ENCODE measurements at places on chromosomes 3 and 15.

DNA sequence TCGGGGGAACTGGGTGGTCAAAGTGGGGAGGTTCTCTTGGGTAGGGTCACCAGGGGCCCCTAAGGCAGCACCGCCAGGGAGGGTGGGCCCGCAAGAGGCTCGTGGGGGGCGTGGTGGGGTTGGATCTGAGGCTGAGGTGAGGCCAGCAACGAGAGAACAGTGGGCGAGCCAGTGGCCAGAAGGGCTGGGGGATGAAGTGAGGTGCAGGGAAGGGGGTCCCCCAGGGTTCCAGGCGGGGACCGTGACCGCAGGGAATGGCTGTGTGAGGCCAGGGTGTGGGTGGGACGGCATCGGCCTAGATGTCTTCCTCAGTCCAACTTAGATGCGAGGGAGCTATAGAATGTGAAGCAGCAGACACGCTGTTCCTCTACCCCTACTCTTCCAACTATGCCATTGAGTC lies 78.2 kb downstream of the SNRK start:
- DNase-seq = no peak

DNA sequence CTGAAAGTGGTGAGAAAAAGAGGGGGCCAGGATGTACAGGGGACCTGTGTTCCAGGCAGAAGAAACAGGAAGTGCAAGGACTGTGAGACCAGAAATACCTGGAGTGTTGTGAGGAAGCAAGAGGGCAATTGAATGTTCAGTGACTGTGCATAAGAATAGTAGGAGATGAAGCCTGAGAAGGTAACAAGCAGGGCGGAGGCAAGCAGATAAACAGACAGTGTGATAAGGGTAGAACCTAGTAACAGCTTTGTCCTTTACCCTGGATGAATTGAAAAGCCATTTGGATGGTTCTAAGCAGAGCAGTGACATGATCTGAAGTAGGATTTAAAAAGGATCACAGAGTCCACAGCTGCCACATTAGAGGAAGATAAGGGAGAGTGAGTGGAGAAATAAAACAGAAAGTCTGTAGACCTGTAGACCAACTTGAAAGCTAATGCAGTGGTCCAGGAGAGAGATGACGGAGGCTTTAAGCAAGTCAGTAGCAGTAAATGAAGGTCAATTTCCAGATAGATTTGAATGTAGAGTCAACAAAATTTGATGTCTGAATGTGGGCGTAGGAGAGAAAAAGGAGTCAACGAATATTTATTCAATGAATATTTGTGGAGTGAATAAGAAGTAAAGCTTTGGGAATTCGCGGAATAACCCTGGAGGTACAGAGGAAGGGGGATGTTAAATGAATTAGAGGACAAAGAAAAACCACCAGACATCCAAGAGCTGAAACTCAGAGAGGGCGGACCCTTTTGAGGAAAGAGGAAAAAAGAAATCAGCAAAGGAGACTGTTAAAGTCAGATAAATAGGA lies 4.2 kb upstream of the PLOD2 start:
- DNase-seq = no peak

DNA sequence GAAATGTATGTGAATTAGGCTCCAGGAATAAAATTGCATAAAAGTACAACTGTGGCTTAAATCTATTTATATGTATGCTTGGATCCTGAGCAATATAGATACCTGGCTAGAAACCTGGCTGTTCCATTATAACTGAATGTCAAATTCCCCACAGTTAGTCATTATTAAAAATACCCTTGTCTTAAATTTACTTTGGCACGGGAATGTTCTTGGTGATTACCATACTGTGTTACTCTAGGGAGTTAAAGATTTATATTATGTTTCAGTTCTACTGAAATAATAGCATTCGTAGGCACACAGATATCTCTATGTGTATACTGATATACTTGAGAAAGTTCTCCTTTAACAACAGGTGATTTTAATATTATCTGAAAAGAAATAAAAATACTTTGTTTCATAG lies 394.1 kb downstream of the PTPRG start:
- DNase-seq = no peak

DNA sequence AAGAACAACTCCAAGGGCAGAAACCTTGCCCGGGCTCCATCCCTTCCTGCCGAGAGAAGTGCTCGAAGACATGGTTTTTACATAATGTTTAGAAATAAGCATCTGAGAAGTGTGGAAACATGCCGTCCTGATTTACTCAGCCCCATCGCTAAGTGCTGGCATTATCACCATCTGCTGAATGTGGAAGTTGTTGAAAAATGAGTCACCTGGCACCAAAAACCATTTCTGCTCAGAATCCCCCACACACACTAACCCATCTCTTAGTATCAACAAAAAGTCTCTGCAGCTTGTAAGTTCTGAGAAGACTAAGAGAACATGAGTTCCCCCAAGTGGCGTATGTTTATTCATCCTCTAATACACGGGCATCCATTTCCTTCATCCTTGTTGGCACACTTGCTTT lies 51.0 kb upstream of the ARL8B start:
- peak; percentile 31 for DNase-seq

DNA sequence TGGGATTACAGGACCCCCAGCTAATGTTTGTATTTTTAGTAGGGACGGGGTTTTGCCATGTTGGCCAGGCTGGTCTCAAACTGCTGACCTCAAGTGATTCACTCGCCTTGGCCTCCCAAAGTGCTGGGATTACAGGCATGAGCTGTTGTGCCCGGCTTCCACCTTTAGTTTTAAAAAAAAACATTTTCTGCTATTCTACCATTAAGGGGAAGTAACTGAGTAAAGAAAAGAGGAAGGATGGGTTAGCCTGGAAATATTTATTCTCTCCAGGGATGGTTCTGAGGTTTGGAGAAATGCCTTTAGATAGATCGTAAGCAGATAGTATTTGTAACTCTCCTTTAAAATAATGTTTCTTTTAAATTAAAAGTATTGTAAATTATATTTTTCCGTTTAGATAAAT lies 3.1 kb downstream of the AP4E1 start:
- peak; percentile 67 for DNase-seq

DNA sequence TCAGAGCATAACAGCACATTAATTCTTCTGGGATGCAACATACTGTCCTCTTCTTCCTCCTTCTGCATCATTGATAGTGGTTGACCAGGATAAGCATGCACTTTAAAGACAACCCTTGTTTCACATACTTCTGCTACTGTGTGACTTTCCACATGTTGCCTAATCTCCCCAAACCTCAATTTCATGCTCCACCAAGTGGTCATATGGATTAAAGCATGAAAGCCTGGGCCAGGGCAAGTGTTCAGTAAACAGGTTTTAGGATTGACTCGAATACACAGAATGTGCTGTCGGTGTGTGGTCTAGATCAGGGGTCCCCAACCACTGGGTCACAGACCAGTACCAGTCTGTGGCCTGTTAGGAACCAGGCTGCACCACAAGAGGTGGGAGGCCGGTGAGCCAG lies 22.5 kb upstream of the BFSP2 start:
- peak; percentile 36 for DNase-seq

DNA sequence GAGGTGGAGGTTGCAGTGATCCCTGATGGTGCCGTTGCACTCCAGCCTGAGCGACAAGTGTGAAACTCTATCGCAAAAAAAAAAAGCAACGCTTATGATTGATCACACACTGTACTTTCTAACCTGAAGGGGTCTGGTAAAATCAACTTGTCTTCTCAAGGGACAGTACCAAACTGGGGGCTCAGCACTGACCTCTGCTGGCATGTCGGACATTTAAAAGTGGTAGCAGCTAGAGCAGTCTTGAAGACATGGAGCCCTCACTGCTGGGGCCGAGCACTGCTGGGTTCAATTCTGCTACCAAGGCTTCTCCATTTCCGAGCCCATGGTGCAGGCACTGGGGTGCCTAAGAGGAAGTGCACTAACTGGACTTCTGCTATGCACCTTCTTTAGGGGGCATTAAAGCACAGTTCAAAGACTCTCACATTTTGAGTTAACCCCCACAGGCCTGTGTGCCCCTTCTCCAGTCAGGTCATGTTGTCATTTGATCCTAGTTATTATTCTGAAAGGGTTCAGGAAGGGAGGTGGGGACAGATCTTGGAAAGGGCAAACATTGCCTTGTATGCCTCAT lies 26.4 kb upstream of the LAMP3 start:
- DNase-seq = peak; percentile 55

DNA sequence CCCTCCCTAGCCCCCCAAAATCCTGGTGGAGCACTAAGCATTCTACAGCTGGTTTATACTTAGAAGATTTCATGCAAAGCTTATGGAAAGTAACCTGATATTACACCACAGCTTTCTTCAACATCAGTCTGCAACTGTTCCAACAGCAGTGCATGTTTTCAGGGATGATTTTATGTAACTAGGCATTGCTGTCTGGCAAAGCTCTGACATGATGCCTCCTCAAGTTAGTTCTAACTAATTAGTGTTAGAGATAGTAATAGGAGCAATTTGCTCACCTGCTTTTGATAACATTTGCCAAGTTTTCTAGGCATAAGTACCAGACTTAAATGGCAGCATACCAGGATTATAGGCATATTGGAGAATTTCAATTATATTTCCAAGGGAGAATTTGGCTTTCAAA lies 330.3 kb upstream of the SGO1 start:
- DNase-seq = no peak

DNA sequence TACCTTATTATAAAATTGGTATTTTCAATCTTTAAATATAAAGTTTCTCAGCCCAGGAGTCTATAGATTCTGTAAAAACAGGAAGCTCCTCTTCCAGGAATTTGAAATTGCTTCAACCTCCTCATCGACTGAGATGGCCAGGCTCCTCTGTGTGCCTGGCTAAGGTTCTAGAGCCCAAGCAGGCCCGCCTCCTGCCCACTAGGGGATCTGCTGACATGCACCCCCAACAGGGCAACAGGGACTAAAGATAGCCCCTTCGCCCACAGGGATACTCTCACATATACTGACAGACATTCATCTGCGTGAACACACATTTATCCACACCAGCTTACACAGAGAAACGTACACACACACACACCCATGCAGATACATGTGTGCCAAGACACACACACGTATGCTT lies 183.1 kb upstream of the TLE3 start:
- DNase-seq = no peak

- no peak for DNase-seq
Observed at GRCh38 chr15:95822961-95823360, 507.5 kb upstream of the NR2F2 start.

GRCh38 chr15:77986891-77987764 lies 90.4 kb downstream of the TBC1D2B start:
- DNase-seq = no peak

GRCh38 chr3:16881896-16882630 lies 2.7 kb upstream of the PLCL2 start:
- DNase-seq = peak; percentile 30

- peak; percentile 60 for DNase-seq
Observed at GRCh38 chr3:140403079-140403478, 274.8 kb upstream of the TRIM42 start.

DNA sequence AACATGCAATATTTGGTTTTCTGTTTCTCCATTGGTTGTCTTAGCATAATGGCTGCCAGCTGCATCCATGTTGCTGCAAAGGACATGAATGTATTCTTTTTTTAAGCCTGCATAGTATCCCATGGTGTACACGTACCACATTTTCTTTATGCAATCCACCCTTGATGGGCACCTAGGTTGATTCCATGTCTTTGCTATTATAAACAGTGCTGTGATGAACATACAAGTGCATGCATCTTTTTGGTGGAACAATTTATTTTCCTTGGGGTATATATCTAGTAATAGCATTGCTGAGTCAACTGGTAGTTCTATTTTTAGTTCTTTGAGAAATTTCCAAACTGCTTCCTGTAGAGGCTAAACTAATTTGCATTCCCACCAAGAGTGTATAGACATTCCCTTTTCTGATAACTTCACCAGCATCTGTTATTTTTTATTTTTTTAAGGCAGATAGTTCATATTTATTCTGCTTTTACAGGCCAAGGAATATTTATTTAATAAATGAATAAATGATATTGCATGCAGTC lies 62.4 kb upstream of the NPHP3 start:
- no peak for DNase-seq

GRCh38 chr3:105534491-105534890 lies 167.8 kb downstream of the ALCAM start:
- no peak for DNase-seq

DNA sequence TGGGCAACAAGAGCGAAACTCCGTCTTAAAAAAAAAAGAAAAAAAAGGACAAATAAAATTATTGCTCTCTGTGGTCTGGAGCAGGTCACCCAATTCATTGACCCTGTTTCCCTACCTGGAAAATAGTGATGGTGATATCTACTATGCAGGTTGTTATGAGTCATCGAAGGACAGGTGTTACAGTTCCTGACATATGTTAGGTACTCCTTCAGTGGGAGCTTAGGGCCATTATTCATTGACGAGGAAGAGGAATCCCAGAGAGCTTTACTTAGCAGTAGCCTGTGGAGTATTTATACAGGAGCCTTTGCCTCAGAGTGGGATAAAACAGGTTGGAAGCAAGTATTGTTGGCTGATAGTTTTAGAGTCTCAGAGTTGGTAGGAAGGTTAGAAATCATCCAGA lies 74.5 kb downstream of the SLC7A14 start:
- DNase-seq = no peak

- no peak for DNase-seq
Observed at GRCh38 chr3:185613016-185613415, 26.9 kb downstream of the SENP2 start.

- no peak for DNase-seq
Observed at GRCh38 chr3:194130807-194131589, 5.0 kb upstream of the HES1 start.

GRCh38 chr15:68418611-68419161 lies 13.3 kb downstream of the ITGA11 start:
- DNase-seq = peak; percentile 12

- no peak for DNase-seq
Observed at GRCh38 chr3:186971578-186971977, 41.3 kb downstream of the ST6GAL1 start.

- peak; percentile 79 for DNase-seq
Observed at GRCh38 chr3:183210341-183210740, 42.7 kb upstream of the B3GNT5 start.

DNA sequence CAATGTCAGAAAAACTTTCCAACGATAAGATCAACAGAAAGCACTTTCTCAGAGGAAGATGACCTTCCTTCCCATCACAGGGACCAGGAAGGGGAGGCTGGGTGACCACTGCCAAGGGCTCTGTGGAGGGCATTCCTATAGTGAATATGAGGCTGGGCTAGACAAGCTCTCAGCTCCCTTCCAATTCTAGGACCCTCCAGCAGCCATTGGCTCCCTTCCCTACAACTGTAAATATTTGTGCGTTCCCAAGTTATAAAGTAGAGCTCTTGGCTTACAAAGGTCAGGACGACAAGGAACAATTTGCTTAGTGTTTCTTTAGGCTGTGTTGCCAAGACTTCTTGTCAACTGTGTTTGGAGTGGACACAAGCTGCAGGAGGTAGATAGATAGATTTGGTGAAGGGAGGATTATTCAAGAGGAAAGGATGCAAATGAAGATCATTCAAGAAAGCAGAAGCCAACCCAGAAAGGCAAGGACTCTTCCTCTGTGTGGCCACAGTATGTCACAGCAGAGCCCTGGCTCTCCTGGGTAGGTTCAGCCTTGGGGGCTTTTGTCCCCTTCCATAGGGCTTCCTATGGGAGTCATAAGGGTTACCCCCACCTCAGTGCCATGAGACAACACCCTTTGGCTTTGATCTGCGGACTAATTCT lies 223.6 kb upstream of the TLE3 start:
- DNase-seq = no peak

GRCh38 chr3:198079771-198080520 lies 119.9 kb downstream of the LMLN start:
- peak; percentile 23 for DNase-seq

- peak; percentile 64 for DNase-seq
Observed at GRCh38 chr15:45555934-45556608, 31.1 kb upstream of the BLOC1S6 start.
